ENCODE measurements at places on chromosomes 7 and 10.
A peak's percentile ranks its signal among the peaks of the same experiment; 100 is the strongest.

- no peak for DNase-seq
Measured at GRCh38 chr7:107370816-107371215, 99.0 kb upstream of the GPR22 start.

- peak; percentile 14 for DNase-seq
Measured at GRCh38 chr7:47386273-47386835, 195.6 kb downstream of the TNS3 start.

DNA sequence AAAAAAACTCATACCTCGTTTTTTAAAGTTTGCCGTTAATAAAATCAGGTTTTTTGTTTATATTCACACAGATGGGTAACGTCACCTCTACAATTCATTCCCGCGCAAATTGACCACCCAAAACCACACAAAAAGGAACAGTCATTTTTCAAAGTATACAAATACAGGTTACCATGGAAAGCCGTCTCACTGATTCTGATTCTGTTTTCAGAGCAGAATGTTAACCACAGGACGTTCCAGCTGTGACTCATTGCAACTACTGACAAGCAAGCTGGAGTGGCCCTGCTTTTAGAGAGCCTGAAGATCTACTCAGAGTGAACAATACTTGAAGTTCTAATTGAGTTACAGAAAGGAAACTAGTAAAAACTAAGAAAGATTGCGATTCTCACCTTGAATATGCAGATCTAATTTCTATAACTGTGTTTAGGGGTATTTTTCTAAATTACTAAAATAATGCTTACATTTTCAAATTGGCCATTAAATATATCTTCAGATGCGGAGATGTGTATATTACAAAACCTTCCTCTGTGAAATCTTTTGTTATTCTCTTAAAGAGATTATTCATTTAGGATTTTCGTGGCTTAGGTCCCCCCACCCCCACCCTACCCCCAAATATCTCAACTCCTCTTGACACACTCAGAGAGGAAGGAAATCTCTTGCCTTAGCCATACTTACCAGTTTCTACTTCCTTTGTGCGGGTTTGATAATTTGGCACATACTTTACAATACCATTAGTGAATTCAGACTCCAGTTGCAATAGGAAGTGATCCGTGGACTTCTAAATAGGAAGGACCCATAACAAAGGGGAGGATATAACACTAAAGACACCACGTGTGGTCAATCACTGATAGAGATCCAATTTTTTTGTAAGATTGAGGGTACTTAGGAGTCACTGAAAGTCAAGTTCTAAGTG lies 106.0 kb downstream of the CUBN start:
- peak; percentile 82 for DNase-seq

GRCh38 chr10:89750441-89750840 lies 49.1 kb downstream of the KIF20B start:
- no peak for DNase-seq

DNA sequence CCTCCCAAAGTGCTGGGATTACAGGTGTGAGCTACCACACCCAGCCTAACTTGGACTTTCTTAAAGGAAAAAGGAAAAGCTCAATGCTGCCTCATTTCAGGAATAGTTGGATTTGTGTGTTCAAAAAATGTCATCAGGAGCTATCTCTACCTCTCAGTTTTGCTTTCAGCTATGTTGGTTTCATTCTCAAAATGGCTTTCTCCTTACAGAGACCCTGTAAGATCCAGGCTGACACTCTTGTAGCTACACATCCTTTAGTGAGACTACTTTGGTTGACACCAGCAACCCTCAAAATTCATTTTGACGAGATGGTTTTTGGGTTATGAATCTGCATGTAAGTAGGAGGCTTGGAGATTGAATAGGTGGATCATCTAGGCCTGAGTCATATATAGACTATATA lies 269.7 kb upstream of the SORCS1 start:
- no peak for DNase-seq

DNA sequence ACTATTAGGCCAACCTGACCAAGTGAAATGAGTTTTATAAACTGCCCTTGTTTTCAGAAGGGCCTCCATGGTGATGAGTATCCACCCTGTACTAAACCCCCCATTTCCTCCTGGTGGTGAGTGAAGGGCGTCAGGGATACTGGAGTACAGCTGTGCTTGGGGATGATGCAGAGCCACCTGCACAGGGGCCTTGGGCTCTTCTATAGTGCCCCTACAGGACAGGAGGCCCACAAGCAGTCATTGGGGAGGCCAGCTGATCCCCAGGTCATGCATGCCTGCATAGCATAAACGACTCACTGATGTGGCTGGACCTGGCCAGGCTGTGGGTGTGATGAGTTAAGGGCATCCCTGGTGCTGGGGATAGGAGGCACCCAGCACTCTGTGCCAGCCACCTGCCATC lies 114.1 kb upstream of the CELF2 start:
- no peak for DNase-seq

- peak; percentile 79 for DNase-seq
Measured at GRCh38 chr7:56033671-56034432, 17.4 kb downstream of the PSPH start.

GRCh38 chr7:98040626-98041360 lies 50.8 kb upstream of the OCM2 start:
- no peak for DNase-seq

- DNase-seq: no peak
Measured at GRCh38 chr7:22438994-22439393, 61.0 kb downstream of the STEAP1B start.

GRCh38 chr10:69363666-69364065 lies 53.1 kb downstream of the TACR2 start:
- DNase-seq: no peak

DNA sequence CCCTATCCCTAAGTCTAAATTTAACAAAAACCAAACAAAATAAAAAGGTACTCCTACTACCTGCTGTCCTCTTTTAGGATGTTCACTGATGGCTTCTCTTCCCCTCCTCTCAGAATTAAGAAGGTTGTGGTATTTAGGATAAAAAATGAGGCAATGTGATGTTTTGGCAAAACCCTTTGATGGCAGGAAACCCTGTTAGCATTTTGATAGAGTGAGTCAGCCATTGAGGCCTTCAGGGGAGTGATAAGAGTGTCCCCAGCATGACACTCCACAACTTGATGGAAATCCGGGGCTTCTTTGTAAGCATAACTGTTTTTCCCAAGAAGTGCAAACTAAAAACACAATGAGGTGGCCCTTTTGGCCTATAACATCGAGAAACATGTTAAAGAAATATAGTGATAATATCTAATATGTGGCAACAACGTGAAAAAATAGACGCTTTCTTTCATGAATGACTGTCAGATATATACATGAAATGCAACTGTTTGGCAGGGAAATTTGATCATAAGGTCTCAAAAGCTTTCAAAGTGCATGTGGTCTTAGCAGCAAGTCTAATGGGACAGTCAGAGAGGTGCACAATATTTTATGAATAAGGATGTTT lies 55.0 kb downstream of the PRTFDC1 start:
- DNase-seq: no peak

DNA sequence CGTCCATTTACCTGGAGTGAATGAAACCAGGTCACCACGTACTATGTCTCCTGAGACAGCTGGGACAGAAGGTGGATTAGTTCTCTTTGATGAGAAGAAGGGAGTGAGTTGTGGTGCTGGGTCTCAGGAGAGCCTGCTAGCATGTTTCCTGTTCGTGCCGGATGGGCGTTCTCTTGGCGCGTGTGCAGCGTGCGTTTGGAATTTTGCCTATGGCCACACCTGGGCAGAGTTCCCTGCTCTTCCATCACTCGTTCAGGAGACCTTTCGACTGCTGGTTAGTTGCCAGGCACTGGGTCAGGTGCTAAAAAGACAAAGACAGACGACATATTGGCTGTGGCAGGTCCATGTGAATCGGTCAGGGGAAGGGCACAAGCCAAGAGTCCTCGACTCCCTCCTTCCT lies 90.3 kb downstream of the TRRAP start:
- no peak for DNase-seq

- DNase-seq: no peak
Measured at GRCh38 chr10:65176994-65177393, 1655.8 kb downstream of the REEP3 start.
